ENCODE measurements at places on chromosomes 16 and 17.

DNA sequence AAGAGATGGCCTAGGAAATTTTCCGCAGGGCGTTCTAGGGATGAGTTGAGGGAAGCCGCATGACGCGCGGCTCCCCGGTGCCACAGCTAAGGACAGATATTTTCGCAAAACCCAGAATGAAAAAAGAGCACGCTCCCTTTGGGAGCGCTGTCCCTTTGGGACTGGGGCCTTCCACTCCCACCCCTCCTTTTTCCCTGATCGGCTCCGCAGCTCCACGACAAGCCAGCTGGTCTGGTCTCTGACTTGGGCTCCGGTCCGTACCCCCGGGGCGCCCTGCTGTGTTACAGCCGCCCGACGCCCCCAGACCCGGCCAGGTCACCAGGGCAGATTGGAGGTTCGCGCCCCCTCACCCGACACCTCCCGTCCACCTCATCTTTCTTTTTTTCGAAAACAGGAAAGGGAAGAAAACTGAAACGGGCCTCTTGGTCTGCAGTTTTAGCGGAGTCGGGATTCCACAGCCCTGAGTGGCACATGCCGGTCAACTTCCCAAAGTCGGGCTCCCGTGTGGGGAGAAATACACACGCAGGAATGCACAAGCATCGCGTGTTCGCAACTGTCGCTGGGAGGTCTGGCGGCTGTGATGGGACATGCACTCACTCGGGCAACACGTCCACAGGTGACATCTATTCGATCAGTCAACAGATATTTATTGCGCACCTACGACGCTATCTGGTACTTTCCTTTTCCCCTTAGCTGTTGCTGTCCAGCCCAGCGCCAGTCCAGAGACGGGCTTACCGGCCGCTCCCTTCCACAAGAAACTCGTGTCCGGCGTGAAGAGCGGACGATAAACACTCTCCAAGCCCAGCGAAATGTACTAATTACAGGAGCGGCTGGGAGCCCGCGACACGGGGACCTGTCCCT lies 3.9 kb upstream of the SOX9 start:
- DNase-seq, result no peak

- DNase-seq, result no peak
These were observed 221.4 kb downstream of the MAF start for GRCh38 chr16:79379095-79379494.

DNA sequence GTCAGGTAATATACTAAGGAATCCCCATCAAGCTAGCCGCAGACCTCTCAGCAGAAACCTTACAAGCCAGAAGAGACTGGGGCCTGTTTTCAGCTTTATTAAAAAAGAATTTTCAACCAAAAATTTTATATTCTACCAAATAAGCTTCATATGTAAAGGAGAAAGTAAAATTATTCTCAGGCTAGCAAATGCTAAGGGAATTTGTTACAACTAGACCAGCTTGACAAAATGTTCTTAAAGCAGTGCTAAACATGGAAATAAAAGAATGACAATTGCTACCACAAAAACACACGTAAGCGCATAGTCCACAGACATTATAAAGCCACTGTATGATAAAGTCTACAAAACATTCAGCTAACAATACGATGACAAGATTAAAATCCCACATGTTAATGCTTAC lies 449.4 kb upstream of the MON1B start:
- no peak for DNase-seq

- no peak for DNase-seq
These were observed 31.5 kb downstream of the NLRP1 start for GRCh38 chr17:5552841-5553240.

DNA sequence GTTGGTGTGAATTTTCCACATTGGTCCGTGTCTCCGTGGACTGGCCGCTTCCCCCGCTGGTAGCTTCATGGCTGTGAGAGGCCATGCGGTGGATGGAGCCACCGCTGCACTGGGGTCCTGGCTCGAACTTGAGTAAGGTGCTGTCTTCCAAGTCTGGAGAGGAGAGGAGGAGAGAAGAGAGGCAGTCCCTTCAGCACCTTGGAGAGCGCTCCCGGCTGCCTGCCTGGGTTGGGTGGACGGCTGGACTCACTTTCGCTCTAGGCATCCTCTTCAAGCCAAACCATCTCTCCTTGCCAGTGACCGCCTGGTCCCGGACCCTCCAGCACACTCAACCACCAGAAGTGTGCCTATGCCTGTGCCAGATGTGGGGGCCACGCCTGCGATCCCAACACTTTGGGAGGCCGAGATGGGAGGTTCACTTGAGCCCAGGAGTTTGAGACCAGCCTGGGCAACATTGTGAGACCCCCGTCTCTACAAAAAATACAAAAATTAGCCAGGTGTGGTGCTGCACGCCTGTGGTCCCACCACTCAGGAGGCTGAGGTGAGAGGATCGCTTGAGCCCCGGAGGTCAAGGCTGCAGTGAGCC lies 6.2 kb downstream of the JPH3 start:
- peak; percentile 97 for DNase-seq

DNA sequence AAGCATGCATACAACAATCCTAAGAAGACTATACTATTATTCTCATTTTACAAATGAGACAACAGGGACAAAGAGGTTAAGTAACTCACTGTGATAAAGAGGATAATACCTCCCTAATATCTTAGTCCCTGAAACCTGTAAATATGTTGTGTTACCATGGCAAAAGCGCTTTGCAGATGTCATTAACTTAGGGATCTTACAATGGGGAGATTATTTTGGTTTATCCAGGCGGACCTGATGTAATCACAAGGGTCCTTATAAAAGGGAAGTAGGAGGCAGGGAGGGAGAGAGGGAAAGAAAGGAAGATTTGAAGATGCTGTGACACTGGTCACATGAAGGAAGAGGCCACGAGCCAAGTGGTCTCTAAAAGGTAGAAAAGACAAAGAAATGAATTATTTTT lies 164.7 kb downstream of the CNTNAP4 start:
- DNase-seq, result no peak

DNA sequence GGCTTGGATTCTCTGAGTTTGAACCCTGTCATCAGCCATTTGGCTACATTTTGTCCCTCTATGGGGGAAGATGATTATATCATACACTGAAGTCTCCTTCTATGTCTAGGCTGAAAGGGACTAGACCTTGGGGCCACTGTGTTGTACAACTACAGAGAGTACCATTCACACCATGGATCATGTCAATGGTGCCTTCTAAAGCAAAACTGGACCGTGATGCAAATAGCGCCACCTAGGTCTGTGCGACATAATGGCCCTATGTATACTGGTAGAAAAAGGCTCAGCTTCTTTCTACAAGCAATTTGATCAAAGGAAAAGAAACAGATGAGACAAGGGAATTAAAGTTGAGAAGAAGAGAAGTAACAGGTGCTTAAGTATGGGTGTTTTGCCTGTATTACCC lies 100.7 kb downstream of the LYRM1 start:
- peak; percentile 21 for DNase-seq

DNA sequence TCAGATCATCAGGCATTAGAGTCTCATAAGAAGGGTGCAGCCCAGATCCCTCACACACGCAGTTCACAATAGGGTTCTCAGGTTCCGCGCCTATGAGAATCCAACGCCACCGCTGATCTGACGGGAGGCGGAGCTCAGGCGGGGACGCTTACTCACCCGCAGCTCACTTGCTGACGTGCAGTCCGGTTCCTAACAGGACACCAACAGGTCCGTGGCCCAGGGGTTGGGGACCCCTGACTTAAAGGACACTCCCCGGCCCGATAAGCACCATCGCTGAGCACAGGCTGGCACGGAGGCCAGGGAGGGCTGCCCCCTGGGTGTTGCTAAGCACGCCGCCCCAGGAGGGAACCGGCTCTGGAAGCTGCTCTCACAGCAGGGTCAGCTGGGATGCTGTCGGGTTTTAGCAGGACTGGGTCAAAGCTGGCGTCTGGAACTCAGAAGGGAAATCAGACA lies 30.1 kb upstream of the BAHCC1 start:
- DNase-seq, result peak; percentile 65

DNA sequence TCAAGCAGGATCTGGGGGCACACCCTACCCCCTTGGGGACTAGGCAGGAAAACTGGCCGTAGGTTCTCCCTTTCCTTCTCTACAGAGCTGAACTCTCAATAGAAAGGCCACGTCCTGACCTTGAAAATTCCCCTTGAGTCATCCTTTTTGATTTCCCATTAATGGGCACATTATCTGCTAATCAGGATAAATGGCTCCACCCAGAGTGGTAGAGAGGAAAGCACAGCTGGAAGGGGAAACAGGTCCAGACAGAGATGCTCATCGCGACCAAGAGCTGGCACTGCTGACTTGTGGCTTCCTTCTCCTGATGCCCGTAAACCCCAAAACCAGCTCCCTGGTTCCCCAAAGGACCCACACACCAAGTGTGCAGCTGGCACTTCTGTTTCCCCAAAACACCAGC lies 206.5 kb upstream of the CDH5 start:
- DNase-seq, result no peak

- peak; percentile 83 for DNase-seq
These were observed 1.0 kb upstream of the HEXIM2 start for GRCh38 chr17:45160447-45161287.

- no peak for DNase-seq
These were observed 52.8 kb downstream of the GSG1L start for GRCh38 chr16:28010671-28011070.

DNA sequence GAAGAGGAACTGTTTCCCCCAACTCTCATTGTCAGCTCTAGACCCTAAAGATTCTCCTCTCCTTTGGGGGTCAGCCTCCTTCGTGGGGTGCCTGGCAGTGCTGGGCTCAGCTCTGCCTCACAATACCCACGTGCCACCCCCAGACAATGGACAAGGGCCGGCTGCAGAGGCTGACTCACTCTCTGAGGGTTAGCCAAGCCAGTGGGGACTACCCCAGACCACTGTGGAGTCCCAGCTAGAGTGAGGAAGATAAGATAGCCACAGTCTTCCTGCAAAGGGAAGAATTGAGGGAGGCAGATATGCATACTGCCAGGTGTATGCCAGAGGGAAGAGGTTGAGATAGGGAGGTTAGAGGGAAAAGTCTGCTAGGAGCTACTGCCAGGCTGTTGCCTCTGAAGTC lies 13.5 kb upstream of the MTMR4 start:
- DNase-seq, result no peak

DNA sequence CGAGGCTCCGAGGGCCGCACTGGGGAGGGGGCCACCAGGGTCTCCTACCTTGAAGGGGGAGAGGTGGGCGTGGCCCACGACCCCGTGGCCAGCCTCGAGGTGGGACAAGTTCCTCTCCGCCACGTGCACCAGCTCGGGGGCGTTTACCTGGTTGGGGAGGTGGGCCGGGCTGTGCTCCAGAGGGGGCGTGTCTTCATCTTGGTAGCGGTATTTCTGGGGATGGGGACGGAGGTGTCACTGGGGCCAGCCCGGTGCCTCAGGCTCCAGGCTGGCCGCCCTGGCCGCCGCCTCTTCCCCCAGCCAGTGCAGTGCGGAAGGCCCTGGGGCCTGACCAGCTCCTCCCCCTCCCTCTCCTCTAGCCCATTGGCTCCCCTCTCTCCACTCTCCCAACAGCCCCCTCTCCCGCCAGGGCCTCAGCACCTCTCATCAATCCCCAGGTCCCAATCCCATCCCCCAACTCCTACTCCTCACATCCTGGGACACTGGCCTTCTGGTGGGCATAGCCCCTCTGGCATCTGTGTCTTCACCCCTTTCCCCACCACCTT lies 11.5 kb downstream of the DLG4 start:
- DNase-seq, result peak; percentile 57
